Stimulated activated CD8-positive, alpha-beta memory T cell treated with anti-CD3 and anti-CD28 coated beads, Interleukin-4, amount 100 ng/mL, for 24 hours (primary cell): ENCODE measurements at places on chromosomes 3 and 15.

- no peak for DNase-seq
Observed at GRCh38 chr3:43521941-43522340, 99.9 kb downstream of the ANO10 start.

- no peak for DNase-seq
Observed at GRCh38 chr3:190491533-190492054, 22.3 kb upstream of the IL1RAP start.

GRCh38 chr15:66677336-66677735, 24.7 kb upstream of the SMAD6 start:
- DNase-seq, result no peak

GRCh38 chr15:38254051-38254883, 1.6 kb downstream of the SPRED1 start:
- no peak for DNase-seq

GRCh38 chr3:94935738-94936580, 873.1 kb downstream of the NSUN3 start:
- DNase-seq, result no peak

- no peak for DNase-seq
Observed at GRCh38 chr15:98570119-98570518, 78.2 kb upstream of the IGF1R start.

DNA sequence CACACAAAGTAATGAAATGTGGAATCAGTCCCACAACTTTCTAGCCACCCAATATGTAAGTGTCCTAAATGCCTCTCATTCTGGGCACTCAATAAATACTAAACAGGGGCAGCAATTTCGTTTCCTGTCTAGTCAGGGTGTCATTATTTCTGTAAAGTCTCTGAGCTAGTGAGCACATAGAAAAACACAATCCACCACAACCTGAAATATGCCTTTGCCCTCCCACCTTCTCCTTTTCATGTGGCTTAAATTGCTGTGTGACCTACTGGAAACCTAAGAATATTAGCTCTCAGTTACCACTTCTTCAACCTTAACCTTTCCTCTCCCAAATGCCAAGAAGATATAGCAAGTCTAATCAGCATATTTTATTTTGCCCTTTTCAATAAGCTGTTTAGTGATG, 456.3 kb upstream of the KCNMB2 start:
- DNase-seq, result no peak

DNA sequence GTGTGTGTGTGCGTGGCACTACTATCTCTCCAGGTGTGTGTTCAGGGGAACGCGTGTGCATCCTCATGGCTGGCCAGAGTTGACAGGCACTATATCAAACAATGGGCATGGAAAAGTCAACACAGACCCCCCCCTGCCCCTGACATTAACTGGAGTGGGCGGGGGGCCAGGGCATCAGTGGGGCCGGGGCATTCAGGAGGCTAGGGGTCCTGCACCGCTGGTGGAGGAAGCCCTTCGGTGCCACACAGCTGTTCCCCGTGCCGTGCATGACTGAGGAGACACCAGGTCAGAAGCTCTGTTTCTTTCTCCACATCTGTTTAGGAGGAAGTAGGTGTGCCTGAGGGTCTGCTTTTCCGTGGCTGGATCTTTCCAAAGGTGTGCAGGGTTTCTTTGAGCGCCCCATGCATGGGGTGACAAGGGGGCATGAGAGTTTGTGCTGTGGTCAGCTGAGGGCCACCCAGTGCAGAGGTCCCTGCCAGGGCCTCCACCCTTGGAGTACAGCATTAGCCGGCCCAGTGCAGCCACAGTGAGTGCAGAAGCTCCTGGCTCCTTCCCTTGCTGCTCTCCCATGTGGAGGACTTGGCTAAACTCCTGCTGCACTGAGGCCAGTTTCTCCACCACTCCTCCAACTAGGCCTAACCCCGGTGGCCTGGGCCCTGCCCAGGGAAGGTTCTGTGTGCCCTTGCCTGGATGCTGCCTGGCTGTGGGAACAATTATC, 7.5 kb downstream of the C3orf22 start:
- no peak for DNase-seq
